Activated CD4-positive, alpha-beta T cell treated with anti-CD3 and anti-CD28 coated beads for 36 hours (primary cell): ENCODE measurements at places on chromosomes 3 and 15.

DNA sequence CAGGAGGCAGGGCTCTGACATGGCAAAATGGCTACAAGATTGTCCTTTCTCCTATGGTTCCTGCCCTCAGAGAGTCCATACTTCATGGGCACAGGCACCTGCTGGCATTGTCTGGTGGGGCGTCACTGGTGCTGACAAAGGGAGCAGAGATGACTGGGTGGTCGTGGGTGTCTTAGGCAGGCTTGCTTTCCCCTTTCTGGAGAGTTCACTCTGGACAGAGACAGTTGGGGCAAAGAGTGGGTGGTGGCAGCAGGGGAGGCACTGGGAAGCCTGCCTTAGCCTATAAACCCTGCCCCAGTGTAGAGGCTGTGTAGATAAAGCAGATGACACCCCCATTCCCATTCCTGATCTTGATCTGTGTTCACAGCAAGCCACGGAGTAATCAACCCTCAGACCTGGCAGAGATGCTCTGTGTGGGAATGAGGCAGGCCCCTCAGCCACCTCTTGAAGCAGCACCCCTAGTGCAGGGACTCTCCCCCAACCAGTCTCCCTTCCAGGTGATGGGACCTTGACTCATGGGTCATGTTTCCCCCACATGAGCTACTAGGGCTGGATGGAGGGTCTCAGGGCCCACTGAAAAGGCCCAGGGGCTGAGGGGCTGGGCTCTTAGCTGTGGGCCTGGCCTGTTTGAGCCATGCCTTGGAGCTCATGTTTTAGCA, 20.7 kb upstream of the DOCK3 start:
- no peak for DNase-seq

GRCh38 chr3:127730666-127731295, 58.0 kb downstream of the ABTB1 start:
- no peak for DNase-seq

- DNase-seq, result no peak
Measured at GRCh38 chr3:123341871-123342630, 106.8 kb downstream of the ADCY5 start.

DNA sequence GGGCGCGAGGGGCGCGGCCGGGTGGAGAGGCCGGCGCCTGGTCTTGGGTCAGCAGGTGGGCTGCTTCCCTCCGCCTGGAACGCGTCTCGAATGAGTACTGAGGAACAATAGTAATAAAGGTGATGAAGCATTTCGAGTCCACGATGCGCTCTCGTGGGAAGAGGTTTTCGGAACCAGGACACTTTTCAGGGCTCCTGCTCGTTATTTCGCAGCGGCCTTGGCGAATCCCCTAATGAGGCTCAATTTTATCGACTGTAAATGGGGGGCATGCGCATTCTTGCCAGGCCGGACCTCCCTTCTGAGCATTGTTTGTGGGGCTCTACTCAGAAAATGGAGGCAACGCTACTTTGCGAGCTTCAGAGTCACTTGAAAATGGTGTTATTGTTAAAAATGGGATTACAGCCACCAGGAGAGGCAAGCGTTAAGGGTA, 1.2 kb downstream of the NR2C2 start:
- DNase-seq, result no peak

DNA sequence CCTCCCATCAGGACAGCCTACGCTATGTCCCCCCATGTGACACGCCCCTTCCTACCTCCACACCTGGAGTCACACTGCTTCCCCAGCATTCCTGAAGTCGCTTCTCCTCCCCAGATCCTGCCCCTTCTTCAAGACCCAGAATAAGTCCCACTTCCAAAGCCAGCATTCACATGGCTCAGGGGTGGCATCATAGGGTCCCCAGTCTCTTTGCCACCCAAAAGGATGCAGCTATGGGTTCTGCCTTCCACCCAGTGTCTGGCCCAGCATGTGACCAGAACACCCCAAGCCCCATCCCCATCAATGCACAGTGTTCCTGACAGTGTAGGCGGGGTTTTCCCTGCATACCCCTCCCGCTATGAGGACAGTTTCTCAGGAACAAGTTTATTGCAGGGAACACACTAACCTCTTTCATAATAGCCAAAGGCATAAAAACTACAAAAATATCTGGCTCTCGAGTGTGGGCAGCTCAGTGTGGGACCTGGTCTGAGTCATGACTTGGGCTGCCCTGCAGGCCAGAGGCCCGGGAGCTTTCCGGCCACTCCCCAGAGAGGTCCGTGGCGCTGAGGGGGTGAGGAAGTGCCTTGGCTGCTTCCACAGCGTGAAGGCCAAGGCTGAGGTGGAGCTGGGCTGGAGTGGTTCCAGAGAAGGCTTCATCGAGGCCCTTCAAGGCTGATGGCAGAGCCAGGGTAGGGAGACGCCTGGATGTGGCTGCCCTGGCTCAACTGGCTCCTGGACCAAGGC, 5.8 kb downstream of the ISLR start:
- DNase-seq, result no peak

GRCh38 chr15:34336991-34337556, 507 bp downstream of the SLC12A6 start:
- DNase-seq, result peak; percentile 42

DNA sequence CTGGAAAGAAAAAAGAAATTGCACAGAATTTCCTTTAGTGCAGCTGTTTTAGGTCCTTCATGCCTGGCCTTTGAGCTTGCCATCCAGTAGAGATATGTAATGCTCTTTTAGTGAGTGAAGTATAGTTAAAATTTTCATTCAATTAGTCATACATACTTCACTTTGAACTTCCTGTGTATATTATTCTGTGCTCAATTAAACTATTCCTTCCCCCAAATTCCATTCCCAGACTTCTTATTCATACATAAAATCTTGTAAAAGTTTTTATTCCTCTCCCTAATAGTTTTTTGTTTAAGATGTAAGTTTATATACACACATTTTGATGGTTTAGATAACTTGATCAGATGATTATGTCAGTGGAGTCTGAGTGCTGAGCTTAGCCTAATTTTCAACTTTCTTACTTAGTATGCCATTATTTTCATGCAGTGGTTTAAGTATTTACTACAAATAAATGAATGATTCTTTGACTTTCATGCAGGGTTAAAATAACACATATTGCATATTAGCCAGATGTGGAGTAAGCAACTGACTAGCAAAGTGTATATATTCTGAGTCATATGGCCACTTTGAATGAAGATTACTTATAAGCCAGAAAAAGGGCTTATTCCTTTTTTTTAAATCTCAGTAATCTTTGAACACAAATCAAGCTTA, 42.5 kb upstream of the ABHD10 start:
- no peak for DNase-seq

DNA sequence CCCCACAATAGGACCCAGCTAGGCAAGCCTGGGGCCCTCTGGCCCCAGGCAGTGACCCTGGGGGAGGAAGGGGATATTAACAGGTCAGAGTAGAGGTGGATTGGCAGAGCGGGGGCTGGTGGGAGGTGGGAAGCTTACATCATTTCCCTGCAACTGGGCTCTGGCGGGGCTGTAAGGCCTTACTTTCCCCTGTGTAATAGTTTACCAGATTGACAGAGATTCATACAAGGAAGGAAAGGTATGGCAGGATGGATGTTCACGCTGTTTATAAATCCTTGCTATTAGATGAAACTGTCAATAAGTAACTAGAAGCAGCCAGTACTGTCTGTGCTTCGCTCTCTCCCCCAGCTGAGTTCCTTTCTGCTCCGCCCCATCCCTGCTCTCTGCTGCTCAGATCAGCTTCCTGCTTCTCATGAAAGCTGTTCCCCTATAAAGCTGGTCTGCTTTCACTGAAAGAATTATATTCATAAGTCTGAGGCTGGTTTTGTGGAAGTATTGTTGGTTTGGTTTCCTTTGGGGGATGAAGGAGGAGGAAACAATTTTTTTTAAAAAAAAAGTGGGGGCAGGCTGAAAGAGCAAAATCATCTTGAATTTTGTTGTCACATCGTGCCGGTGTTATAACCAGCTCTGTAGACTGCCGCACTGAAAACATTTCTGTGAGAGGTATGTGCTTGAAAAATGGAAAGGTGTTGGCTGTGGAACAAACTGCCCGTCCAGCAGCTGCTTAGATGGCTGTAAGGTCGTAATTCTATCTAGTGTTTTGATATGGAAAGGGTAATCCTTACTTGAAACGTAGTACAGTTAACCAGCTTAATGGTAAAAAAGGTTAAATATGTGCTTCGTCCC, 76.4 kb downstream of the BBX start:
- DNase-seq, result peak; percentile 68

DNA sequence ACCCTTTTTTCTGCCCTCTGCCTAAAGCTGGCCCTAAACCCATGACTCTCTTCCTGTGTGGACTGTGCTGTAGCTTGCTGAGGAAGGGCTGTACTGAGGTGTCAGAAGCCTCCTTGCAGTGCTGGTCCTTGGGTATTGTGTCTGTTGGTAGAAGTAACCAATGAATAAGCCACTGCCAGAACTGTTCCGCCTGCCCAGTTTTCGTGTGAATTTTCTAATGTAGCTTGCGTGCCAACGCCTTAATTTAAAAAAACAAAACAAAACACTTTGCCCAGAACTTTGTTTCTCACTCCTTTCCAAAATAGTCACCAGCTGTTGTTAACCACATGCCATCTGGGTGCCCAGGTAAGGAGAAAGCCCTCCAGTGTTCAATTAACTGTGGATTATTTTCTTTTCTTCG, 101.9 kb downstream of the KLHL25 start:
- DNase-seq, result peak; percentile 50

GRCh38 chr3:140470211-140470610, 207.7 kb upstream of the TRIM42 start:
- no peak for DNase-seq

DNA sequence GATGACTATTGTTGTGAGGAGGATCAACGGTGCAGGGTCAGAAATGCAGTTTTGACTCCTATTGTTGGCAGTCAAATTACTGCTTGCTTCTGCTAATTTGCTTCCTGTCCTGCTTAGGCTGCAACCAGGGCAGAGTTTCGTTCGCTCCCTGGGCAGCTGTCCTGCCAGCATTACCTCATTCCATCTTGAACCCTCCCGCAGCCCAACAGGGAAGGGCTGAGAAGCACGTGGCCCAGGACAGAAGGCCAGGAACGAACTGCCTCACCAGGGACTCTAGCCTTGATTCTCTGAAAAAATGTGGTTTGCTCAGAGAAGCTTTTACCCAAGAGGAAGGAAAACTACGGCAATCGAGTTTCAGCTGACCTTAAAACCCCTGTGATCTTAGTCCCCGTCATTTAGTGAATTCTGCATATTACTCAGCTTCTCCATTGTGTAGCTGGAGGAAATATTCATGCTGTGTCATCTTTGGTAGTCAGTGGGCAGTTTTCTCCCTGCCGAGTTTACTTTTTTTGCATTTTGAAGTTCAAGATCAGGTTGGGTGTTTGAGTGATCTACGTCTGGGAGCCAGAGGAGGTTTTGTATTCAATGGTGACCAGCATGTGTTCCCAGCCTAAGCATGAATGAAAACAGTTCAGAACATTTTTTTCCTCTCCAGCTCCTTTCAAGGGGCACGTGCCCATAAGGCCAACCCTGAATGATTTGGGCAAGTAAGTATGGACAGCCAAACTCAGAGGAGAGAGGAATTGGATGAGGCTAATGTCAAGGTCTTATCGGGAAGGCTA, 23.0 kb downstream of the TLNRD1 start:
- peak; percentile 45 for DNase-seq

DNA sequence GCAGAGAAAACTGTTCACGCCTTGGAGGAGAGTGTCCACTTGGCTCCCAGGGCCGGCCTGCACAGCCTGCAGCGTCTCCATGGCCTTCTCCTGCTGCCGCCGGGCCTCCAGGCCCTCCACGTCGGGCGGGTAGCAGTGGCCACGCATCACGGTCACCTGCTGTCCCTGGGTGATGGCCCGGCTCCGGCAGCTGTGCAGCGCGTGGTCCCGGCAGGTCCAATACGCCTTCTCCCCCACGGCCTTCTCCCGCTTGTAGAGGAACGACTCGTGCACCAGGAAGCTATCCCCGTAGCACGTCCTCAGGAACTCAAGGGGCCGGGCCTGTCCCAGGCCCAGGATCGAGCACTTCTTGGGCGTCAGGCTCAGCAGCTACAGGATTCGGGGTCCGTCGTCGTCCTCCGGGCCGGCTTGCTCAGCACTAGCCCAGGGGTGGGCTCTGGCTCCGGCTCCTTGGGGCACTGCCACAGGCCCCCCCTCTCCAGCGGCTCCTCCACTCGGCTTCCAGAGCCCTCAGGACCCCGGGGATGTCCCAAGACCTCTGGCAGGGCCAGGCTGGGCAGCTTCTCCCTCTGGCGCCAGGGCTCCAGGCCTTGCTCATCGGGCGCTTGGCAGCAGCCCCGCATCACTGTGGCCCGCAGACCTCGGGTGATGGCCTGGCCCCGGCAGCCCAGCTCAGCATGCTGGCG, 83.6 kb upstream of the FXR1 start:
- DNase-seq, result no peak

DNA sequence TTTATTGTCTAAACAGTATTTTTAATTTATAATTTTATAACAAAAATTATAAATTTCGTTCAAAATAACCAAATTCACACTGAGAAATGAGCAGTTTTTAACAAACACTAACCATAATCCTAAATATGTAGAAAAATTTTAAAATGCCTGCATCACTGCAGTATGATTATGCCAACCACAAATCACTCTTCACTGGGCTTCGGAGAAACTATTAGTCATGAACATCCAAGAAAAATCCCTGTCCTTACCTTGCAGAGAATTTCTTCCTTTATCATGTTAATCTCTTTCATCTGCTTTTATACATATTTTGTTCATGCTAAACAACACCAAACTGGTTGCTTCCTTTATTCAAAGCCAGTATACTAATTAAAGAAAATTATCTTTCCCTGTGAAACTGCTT, 511.0 kb upstream of the ALCAM start:
- DNase-seq, result no peak

- no peak for DNase-seq
Measured at GRCh38 chr3:159432682-159433340, 555.8 kb upstream of the IL12A start.

GRCh38 chr3:146550743-146551510, 6.5 kb upstream of the PLSCR1 start:
- peak; percentile 20 for DNase-seq

- DNase-seq, result no peak
Measured at GRCh38 chr3:148381051-148381450, 316.7 kb upstream of the AGTR1 start.

DNA sequence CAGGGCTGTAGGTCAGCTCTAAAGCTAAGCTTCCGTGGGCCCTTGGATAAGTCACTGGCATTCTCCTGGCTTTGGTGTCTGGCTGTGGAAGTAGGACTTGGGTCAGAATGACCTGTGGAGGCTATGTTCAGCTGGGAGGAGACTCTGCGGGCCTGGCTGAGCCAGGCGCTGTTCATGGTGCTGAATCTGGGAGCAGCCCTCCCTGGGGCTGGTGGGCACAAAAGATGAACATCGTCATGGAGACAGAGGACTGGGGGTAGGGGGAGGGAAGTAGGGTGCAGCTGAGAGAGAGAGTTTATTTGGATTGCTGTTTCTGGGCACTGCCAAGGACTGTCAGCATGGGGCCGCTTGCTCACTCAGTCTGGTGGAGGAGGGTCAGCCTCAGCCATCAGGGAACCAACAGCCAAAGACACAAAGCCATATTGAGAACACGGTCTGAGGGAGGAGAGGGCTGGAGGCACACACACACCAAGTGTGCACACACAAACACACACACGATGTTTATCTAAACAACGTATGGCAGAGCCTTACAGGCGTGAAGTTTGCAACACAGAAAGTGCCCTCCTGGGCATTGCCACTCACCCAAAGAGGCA, 120.7 kb upstream of the LINGO1 start:
- DNase-seq, result peak; percentile 11

- DNase-seq, result peak; percentile 41
Measured at GRCh38 chr3:120418866-120419490, 31.8 kb downstream of the FSTL1 start.

GRCh38 chr3:26622621-26623418, at the start of gene LRRC3B:
Gene LRRC3B, plus strand, starts transcription at chr3:26622772. Its CDS starts 86,901 bp downstream, at chr3:26709673.
- DNase-seq, result no peak

- DNase-seq, result no peak
Measured at GRCh38 chr3:185930393-185931107, 7.3 kb downstream of the TRA2B start.
